ENCODE measurements at places on chromosomes 6 and 20.

- DNase-seq = no peak
Observed at GRCh38 chr6:42099340-42100028, 42.9 kb downstream of the C6orf132 start.

GRCh38 chr6:79467716-79468115 is 69.5 kb downstream of the LCA5 start:
- DNase-seq = no peak

DNA sequence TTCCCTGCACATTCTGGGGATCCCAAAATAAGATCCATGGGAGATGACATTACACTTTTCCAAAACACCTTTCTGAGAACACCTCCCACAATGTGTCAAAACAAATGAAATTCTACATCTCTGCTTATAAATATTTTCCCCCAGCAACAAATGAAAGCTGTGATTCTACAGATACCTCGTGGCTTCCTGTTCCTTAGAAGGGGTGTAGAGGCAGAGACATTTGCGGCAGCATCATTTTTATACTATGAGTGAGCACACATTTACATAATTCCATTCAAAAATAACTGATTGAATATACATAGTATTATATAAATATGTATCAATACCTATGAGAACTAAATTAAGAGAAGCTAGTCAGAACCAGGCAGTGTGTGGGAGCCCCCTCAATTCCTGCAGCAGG is 213.9 kb upstream of the JARID2 start:
- DNase-seq = no peak

- DNase-seq = no peak
Observed at GRCh38 chr6:90209527-90209926, 87.1 kb downstream of the BACH2 start.

DNA sequence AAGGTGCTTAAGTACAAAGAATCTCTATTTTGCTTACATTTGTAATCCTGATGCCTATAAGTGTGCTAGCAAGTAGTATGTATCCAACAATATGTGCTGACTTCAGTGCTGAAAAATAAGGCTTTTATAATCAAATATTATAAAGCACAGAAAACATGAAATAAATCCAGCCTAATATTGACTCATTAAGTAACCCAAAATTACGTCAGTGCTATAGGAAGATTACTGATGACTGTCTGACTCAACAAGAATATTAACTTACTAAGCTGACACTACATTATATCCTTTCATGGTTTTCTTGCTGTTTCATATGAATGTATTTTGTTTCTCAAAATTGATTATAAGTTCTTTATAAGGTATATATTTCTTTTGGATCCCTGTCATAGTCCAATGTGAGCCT is 76.1 kb downstream of the ME1 start:
- DNase-seq = no peak

GRCh38 chr20:49863666-49864065 is 51.0 kb downstream of the SLC9A8 start:
- DNase-seq = no peak

DNA sequence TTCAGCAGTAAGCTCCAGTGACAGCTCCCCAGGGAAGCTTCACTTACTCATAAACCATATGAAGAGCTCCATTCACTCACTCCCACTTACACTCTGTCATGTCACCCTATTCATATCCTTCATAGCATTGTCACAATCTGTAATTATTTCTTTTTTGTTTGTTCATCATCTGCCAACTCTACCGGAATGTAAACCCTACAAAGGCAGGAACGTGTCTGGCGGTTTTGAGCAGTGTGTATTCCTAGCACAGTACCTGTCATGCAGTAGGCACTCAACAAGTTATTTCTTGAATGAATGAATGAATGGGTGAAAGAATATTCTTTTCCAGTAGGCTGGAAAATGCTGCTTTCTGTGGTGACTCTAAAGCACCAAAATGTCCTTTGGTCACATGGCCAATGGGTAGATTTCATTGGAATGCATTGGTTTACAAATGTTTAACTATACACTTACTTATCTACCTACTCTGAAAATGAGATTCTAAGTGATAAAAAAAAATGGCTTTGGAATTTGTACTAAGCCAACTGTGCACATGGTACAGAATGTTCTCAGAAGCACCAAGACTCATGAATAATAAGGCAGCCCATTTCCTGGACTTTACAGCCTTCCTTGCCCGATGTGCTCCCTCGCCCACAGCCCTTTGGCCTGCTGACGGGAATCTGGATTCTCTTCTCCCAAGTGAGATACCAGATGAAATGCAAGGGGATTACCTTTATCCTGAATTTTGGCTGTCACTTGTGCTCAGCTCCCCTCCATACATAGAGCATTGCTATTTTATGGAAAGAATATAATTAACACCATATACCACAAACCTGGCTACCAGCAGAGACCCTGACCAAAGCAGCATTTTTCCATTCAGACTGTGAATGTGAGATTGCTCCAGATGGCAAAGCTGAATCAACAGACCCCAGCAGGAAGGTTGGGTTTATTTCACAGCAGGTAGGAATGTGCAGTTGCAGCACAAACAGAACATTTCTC is 273.3 kb downstream of the ALDH8A1 start:
- DNase-seq = no peak

GRCh38 chr6:1720620-1721322 is 111.1 kb downstream of the FOXC1 start:
- no peak for DNase-seq

- DNase-seq = no peak
Observed at GRCh38 chr6:151992091-151992490, 184.6 kb downstream of the ESR1 start.

- DNase-seq = no peak
Observed at GRCh38 chr20:33552519-33552918, 62.6 kb downstream of the CBFA2T2 start.

DNA sequence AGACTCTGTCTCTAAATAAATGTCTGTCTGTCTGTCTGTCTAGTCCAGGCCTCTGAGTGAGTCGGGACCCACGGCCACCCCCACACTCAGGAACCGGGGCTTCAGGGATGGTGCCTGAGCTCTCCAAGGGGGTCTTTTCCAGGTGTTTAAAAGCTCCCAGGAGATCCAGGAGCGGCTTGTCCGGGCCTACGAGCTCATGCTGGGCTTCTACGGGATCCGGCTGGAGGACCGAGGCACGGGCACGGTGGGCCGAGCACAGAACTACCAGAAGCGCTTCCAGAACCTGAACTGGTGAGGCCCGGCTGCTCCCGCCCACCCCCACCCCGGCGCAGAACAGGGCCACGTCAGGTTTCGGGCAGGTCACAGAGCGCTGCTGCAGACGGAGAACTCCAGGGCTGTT is 5.5 kb upstream of the COL9A3 start:
- no peak for DNase-seq

GRCh38 chr6:161536224-161536630 is 262.4 kb upstream of the AGPAT4 start:
- no peak for DNase-seq

DNA sequence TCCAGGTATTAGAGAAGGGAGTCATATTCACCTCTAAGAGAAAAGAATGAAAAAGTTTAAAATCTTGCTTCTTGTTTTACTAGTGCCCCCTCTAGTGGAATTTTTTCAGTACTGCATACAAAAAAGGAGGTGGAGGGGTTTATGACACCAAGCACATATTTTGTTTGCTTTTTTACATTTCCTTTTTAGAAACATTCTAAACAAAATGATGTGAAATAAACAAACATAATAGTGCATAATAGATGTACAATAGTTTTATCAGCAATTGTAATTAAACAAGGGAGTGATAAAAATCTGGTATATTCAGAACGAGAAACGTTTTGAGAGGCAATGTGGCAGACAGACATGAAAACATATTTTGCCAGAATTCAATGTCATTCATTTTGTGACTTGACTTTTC is 111.0 kb upstream of the TFAP2D start:
- DNase-seq = peak; percentile 9

- no peak for DNase-seq
Observed at GRCh38 chr20:44475694-44476560, at the start of gene TTPAL. Gene TTPAL (plus strand): TSS chr20:44475874. CDS start chr20:44480000, 4,126 bp downstream.

DNA sequence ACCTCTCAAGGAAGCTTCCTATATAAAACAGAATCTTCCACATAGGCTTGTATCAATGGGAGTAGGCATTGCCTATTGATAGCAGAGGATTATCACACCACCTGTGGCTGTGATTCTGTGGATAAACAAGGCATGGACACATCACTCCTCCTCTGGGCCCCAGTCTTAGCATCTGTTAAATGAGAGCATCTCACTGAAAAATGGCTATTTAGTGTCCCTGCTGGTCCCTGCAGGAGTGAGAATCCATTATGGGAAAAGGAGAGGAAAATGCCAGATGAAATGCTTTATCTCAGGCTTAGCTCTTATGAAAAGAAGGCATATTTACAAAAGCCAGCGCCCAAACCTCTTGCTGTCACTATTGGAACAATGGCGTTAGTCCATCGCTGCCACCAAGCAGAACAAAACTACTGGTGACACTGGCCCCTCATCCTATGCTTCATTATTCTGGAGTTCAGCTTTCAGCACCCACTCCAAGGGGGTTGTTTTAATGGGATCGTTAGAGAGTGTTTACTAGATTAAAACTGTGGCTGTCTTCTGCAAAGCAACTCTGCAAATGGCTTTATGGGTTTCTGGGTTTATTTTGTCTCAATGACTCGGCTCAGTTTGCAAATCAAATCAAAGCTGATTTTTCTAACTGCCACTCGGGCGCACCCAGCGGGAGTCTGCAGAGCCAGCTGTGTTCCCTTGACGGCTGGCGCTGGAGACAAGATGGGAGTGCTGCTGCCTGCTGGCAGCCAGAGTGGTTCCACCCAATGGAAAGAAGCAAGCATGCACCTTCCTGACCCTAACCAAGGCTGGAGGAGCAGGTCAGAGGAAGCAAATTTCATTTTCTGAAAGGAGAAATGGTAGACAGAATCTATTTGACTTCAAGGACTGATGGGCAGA is 658.8 kb upstream of the CHD6 start:
- no peak for DNase-seq

- DNase-seq = no peak
Observed at GRCh38 chr6:128443553-128443952, 76.8 kb downstream of the PTPRK start.

GRCh38 chr6:18076231-18076630 is 46.2 kb downstream of the NHLRC1 start:
- DNase-seq = no peak

- peak; percentile 9 for DNase-seq
Observed at GRCh38 chr6:97215157-97215769, 67.8 kb downstream of the MMS22L start.

DNA sequence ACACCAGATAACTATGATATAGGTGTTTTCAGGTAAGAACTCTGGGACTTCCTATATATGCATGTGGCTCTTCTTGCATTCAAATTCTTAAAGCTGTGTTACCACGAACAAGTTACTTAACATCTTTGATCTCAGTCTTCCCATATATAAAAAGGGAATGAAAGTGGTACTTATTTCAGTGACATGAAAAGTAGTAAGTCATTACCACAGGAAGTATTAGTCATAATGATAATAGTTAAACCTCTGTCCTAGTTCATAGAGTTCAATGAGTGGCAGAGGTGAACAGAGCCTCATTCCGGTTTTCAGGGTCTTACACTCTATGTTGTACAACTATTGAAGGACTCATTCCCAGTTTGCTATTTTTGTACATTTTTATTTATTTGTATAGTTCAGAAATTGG is 237.0 kb downstream of the NKAIN2 start:
- no peak for DNase-seq

GRCh38 chr20:25197183-25197869 is 1.8 kb downstream of the ENTPD6 start:
- no peak for DNase-seq

DNA sequence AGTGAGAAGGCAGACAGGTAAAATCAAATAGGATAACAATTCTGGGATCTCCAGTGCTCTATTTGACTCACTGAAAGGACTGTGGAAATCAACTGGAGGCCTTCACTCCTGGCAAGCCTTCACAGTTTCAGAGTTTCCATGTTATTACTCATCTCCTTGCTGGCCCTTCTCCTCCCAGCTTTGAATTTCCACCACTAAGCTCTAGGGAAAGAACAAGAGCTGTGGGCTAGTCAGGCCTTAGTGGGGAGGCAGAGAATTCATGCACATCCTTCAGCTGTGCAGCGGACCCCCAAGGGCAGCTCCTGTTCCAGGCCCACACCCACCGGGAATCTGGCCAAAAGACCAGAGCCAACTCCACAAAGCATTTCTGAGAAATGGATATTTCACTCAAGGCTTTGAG is 26.0 kb downstream of the MYLIP start:
- DNase-seq = no peak

GRCh38 chr6:169579407-169580111 is 122.3 kb downstream of the WDR27 start:
- DNase-seq = no peak

DNA sequence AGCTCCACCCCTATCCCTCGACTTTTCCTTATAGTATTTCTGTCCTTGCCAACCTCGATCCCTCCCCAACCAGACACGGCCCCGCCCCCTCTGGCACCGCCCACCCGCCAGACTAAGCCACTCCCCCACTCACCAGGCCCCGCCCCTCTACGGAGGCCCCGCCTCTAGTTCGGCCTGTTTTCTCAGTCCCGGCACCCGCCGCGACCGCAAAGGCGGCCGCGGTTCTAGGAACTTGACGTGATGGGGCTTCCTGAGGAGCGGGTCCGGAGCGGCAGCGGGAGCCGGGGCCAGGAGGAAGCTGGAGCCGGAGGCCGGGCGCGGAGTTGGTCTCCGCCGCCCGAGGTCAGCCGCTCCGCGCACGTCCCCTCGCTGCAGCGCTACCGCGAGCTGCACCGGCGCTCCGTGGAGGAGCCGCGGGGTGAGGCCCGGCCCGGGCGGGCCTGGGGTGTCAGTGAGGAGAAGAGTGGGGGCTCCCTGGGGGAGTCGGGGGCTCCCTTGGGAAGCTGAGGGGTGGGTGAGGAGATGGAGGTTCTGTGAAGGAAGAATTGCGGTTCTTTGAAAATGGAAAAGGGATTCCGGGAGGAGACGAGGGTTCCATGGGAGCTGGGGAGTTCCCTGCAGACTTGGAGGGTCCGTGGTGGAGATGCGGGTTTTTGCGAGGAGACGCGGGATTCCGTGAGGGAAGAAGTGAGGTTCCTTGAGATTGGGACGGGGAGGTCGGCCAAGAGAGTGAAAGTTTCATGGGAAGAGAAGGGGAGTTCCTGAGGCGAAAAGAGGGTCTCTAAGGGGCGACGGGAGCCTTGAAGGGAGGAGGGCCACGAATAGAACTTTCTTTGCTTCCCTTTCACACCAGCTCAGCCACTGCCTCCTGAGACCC is at the start of gene ACSS2:
Gene ACSS2 (plus strand): TSS at position 207 of the 877 bp plus-strand sequence. CDS start 34 bp downstream, at position 241.
- peak; percentile 95 for DNase-seq

Data from HS-27A (cell line).